ENCODE measurements at places on chromosomes 4 and X. TPM values are rescaled to one million over a fixed set of nuclear protein-coding genes. Genes with fewer than 3 reads are reported as not detected.
A peak's percentile ranks its signal among the peaks of the same experiment; 100 is the strongest.

The FANCB gene
- 1.2 TPM for total RNA-seq

The GJB1 gene
- total RNA-seq: 5.4 TPM

The SH3BP2 gene
- total RNA-seq: 99.0 TPM

The SLITRK4 gene
- total RNA-seq: 0.58 TPM

The SMIM10 gene
- total RNA-seq: 5.2 TPM

DNA sequence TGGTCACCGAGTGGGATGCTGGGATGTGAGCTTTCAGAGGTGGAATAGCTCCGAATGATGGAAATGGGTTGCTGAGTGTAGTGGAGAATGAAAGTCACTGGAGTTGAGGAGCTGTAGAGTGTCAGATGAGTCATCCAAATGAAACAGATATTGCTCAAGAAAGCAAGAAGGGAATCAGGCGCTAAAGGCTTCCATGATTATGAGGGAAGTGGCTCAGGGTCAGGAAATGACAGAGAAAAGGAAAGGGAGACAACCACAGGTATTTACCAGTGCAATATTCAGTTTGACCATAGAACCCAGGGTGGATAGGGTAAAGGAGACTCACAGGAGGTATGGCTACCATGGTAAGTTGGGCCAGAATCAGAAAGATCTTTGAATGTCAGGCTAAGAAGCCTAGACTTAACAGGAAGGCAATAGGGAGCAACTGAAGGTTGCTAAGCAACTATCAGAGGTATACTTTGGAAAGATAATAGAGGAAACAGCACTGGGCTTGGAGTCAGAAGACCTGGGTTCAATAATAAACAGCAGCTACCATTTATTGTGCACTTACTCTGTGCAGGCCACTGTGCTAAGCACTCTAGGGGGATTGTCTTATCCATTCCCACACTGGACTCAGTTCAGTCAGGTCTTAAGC is 11.7 kb downstream of the LAS1L start:
- no peak for DNase-seq
- peaks cover 52% of the 10 kb centered on the region for H3K36me3 ChIP-seq
- H3K27me3 ChIP-seq: no peaks in the 10 kb centered on the region
- H3K4me1 ChIP-seq: no peaks in the 10 kb centered on the region
- H3K4me3 ChIP-seq: no peak overlapping the region

GRCh38 chrX:109732807-109733612 is at the start of gene ACSL4:
Gene ACSL4 (minus strand): TSS chrX:109733257. CDS start chrX:109683363, 49,894 bp downstream.
- H3K4me1 ChIP-seq: no peaks in the 10 kb centered on the region
- peak within 1 kb of the TSS; percentile 67 for H3K4me3 ChIP-seq
- H3K27me3 ChIP-seq: no peaks in the 10 kb centered on the region
- DNase-seq: peak; percentile 96

GRCh38 chr4:118846979-118847378 is 11.1 kb upstream of the SEC24D start:
- H3K27me3 ChIP-seq: no peaks in the 10 kb centered on the region
- no peak overlapping the region for H3K27ac ChIP-seq
- H3K4me1 ChIP-seq: no peaks in the 10 kb centered on the region
- DNase-seq: no peak

DNA sequence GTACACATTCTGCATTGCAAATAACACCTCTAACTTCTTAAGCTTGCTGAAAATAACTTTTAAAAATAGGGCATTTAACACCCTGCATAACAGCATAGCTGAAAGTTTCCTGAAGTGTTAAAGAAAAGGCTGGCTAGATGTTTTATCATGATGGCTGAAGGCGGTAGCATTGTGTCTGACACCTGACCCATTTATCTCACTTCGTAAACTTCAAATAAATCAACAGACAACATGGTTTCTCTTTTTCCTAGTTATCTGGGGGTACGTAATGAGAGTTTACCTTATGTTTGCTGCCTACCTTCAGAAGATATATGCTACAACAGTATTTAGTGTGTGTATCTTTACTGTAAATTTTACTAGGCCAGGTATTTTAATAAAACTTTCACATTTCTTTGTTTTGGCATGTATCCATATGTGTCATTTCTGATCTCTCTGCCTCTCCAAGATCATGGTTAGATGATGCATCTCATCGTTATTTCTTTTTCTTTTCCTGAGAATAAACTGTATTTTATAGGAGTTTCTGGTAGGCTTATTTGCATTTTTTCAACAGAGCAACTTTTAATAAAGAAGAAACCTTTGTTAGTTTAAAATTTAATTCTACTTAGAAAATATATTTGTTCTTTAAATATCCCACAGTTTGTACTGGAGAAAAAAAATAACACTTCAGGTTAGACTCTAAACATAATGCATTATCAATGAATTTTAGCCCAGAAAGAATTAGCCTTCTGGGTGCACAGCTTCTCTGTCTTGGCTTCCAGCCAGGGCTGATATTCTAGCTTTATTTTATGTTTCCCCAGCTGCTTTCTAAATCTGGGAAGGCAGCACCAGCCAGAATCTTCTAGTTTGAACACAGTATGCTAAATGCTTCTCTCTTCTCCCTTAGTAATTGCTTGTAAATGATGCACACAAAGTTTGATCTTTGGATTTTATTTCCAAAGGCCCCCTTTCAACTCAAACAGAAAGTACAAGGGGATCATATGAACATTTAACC is 2.9 kb downstream of the NDST4 start:
- no peak overlapping the region for H3K4me3 ChIP-seq
- H3K36me3 ChIP-seq: no peaks in the 10 kb centered on the region
- H3K27ac ChIP-seq: no peak overlapping the region
- no peaks in the 10 kb centered on the region for H3K4me1 ChIP-seq
- no peak for DNase-seq

- peaks cover 5% of the 10 kb centered on the region for H3K36me3 ChIP-seq
- no peaks in the 10 kb centered on the region for H3K4me1 ChIP-seq
- no peak overlapping the region for H3K4me3 ChIP-seq
Observed at GRCh38 chr4:112332398-112332797, 35.2 kb downstream of the ALPK1 start.

- H3K4me1 ChIP-seq: no peaks in the 10 kb centered on the region
- no peaks in the 10 kb centered on the region for H3K36me3 ChIP-seq
- no peak overlapping the region for H3K4me3 ChIP-seq
- H3K27me3 ChIP-seq: no peaks in the 10 kb centered on the region
Observed at GRCh38 chr4:53617101-53617680, 25.9 kb upstream of the LNX1 start.
